ENCODE measurements at places on chromosomes 6 and 20.
A peak's percentile ranks its signal among the peaks of the same experiment; 100 is the strongest.

GRCh38 chr6:69974193-69974592, 107.8 kb downstream of the COL19A1 start:
- DNase-seq = no peak

DNA sequence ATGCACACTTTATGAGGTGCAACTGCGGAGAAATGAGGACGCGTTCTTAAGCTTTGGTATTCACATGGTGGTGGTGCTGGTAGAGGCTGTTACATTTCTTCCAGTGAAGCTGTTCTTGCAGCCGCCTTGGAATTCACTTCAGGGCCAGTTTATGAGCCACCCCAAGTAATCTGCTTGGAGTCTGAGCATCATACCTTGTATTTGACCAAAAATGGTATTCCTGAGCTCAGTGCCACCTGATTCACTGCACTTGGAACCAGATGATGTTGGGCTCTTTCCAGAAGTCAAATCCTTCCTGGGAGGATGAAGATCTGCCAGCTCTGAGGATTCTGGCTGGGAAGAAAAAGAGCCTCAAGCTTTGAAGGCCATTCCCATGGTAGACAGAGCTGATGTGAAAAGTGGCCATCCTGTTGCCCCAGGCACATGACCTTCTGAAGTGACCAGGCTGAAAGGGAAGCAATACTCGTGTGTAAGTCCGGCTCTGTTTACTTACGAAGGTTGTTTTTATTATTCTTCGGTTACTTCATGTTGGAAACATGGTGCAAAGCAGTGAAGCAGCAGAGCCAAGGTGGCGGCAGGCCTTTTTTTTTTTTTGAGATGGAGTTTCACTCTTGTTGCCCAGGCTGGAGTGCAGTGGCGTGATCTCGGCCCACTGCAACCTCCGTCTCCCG, 7.7 kb downstream of the MANBAL start:
- DNase-seq = no peak

DNA sequence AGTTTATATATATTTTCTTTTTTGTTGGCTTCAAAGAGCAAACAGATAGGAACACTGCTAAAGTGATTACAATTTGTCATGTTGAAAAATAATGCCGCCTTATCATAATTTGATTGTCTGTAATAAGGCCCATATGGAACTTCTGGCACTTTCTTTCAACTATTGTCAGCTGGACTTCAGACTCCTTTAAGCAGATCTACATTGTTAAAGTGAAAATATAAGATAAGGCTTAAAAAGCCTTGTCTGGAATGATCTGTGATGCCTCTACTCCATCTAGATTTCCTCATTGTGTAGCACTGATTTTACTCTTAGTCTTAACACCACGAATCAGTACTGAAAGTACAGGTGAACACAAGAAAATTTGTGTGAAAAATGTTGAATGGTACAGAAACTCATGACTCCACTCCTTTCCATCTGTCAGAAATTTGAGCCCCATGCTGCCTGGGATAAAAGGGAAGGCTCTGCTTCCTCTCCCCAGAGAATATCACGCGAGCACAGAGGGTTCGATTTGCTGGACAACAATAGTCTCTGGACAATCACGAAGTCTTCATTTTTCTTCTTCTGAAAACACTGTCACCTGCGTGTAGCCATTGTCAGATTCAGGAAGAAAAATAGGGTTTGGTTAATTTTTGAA, 56.0 kb downstream of the BCAS1 start:
- DNase-seq = no peak

DNA sequence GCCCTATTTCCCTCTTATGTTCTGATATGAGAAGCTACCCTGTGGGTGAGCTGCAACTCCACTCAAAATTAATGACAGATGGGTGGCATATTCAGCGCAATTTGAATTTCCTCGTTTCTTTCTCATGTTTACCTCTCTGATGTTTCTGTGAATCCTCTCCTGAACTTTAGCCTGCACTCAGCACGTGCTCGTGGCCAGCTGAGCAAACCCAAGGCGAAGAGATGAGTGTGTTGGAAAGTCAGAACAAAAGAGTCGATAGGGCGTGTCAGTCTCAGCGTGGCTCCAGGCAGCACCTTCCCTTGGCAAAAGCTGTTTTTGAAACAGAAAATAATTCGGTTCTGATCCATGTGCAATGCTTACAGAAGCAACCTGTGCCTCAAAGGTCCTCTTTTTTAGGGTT, 226.1 kb upstream of the GMDS start:
- no peak for DNase-seq

- peak; percentile 44 for DNase-seq
These were observed 115.6 kb downstream of the TMEM170B start for GRCh38 chr6:11653028-11653583.

DNA sequence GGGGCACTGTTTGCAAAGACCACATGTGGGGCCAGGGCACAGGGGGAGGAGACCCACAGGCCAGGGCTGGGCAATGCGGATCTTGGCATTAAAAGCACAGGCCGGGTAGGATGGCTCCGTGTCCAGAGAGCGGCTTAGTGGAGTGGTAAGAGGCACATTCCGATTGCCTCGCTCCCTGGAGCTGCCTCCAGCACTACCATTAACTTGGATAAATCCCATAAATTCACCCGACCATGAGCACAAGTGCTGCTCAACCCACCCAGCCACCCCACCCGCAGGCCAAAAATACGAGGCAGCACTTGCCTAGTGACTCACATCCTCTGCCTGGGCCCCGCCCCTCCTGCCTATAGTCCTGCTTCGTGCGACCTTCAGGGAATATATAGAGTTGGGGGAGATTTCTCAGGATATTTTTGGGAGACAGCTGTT, 67.5 kb upstream of the QKI start:
- no peak for DNase-seq

- no peak for DNase-seq
These were observed 318.7 kb downstream of the THBS2 start for GRCh38 chr6:168934660-168935627.

All from retina (tissue), 1 donor.